IPS DF 6.9 (cell line): ENCODE measurements at places on chromosomes 2 and 18.

- no peak overlapping the region for H3K4me3 ChIP-seq
- no peaks in the 10 kb centered on the region for H3K27me3 ChIP-seq
- no peaks in the 10 kb centered on the region for H3K36me3 ChIP-seq
- H3K27ac ChIP-seq, result no peak overlapping the region
These were observed 28.3 kb upstream of the ICOS start for GRCh38 chr2:203908066-203908796.

DNA sequence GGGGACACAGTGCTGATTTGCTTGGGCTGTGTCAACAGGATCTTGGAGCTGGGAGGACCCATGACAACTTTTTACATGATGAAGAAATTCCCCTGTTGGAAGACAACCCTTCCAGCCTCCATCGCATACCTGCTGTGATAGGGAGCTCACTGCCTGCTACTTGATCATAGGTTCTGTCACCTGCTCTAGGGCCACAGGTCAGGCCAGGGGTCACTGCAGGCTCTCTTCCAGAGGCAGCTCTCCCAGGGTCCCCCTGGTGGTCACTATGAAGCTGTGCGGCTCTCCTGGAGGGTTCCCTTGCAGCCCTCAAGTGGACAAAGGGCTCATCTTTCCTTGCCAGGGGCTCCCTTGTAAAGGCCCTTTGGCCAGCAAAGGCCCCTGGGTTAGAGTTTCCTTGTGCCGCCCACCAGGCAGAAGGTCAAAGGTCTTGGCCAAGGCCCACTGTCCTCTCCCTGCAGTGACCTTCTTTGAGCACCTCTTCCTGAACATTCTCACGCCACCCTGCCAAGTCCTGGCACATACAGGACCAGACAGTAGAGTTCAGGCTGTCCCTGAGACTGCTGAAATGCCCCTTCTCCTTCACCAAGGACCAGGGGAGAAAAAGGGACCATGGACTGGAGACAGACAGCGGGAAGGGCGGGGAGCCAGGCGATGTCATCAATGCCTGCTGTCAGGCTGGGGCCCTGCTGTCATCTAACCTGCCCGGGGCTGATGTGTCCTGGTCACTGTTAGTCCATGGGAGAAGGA, 345.1 kb downstream of the DYSF start:
- no peak overlapping the region for H3K27ac ChIP-seq
- DNase-seq, result peak; percentile 67
- no peak overlapping the region for H3K4me3 ChIP-seq

DNA sequence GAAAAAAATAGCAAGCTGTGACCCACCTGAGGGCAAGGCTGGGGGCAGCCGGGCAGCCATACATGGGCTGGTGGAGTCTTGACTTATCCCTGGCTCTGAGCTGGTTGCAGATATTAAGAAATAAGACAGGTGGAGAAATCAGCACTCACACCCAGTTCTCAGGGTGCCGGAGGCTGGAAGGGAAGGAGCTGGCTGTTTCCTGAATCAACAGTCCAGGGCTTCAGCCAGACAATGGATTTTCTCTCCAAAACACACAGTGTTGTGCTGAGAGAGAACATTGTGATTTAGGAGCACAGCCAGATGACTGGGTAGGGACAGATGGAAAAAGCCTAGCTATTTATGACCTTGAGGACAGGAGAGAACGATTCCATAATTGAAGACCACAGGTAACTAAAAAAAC, 208.8 kb downstream of the LDLRAD4 start:
- H3K4me1 ChIP-seq, result 0 out of 2 replicates have a peak, but pooled peaks cover 2% of the 10 kb centered on the region
- no peaks in the 10 kb centered on the region for H3K36me3 ChIP-seq
- H3K4me3 ChIP-seq, result no peak overlapping the region
- no peak for DNase-seq

GRCh38 chr18:51168960-51169662, 28.4 kb downstream of the MEX3C start:
- no peak overlapping the region for H3K27ac ChIP-seq
- no peaks in the 10 kb centered on the region for H3K36me3 ChIP-seq
- no peak overlapping the region for H3K4me3 ChIP-seq
- H3K4me1 ChIP-seq, result peaks cover 7% of the 10 kb centered on the region
- no peak for DNase-seq
- H3K27me3 ChIP-seq, result no peaks in the 10 kb centered on the region

DNA sequence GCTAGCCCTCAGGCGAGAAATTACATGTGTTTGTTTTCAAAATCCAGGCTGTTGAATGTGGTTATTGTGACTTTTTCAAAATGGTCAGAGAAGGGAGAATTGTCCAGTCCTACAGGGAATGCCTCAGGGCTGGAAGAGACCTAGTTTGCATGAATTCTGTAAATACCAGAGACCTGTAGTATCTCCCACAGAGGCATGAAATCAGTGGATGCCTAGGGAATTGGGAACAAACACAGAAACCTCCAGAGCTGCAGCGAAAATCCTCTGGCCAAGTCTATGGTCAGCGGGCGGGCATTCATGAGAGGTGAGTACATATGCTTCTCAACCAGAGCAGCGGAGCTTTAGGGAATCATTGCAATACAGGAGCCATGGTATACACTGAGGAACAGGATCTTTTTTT, 1596.5 kb upstream of the NXPH2 start:
- no peaks in the 10 kb centered on the region for H3K4me1 ChIP-seq
- no peak for DNase-seq
- no peak overlapping the region for H3K4me3 ChIP-seq
- H3K36me3 ChIP-seq, result no peaks in the 10 kb centered on the region
- H3K27me3 ChIP-seq, result no peaks in the 10 kb centered on the region
- H3K27ac ChIP-seq, result no peak overlapping the region

DNA sequence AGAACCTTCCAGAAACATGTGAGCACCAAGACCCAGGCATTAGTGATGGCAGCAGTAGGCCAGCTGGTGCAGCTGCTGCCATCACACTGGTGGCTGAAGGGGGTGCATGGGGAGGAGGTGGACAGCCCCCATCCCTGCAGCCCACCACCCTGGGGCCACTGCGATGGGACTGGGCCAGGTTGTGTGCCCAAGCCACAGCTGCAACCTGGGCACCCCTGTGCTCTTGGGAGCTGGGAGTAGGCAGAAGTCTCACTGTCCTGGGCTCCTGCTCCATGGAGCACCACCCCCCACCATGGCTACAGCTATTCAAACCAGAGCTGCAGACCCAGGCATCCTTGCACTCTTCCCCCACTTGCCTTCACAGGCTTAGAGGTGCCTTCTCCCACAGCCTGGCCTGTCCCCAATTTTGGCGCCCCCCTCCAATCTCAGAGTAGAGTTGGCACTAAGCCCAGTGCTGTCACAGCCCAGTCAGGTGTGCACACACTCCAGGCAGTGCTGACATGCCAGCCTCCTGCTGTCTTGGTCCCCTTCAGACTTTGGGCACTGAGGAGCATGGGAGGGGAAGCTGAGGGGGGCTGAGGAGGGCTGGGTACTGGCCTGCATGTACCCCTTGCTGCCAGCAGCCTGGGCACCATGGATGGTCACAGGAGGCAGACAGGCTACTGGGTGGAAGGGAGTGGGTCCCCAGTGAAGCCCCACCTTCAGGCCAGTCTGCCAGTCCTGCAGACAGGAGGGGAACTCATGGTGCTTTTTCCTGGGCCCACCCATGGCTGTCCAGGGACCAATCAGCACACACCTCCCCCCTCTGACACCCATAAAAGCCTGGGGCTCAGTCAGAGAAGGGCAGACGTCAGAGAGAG, 67.1 kb downstream of the CYP26B1 start:
- no peaks in the 10 kb centered on the region for H3K4me1 ChIP-seq
- H3K27me3 ChIP-seq, result no peaks in the 10 kb centered on the region
- no peak overlapping the region for H3K4me3 ChIP-seq
- DNase-seq, result no peak

DNA sequence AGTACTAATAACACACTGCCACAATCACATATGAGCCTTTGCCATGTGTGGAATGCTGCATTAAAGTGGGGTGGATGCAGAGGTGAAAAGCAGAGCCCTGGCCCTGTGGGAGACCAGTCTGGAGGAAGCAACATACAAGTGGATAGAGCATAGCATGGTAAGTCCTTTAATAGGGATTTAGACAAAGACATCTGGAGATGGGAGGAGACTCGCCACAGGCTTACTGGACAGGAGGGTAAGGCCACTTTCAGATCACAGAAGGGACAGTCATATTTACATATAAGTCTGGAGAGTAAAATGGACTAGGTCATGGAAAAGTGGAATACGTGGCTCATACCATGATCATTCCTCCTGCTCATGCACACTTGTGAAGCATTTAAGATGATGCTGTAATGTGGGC, 84.3 kb downstream of the PPP1R1C start:
- no peaks in the 10 kb centered on the region for H3K4me1 ChIP-seq
- no peak for DNase-seq
- H3K4me3 ChIP-seq, result no peak overlapping the region
- H3K27ac ChIP-seq, result no peak overlapping the region
- H3K27me3 ChIP-seq, result no peaks in the 10 kb centered on the region

GRCh38 chr2:9663008-9663879, 32.4 kb upstream of the YWHAQ start:
- H3K27ac ChIP-seq, result no peak overlapping the region
- no peak for DNase-seq
- H3K4me1 ChIP-seq, result no peaks in the 10 kb centered on the region

GRCh38 chr2:99679518-99679917, 189.7 kb upstream of the REV1 start:
- no peaks in the 10 kb centered on the region for H3K36me3 ChIP-seq
- no peak for DNase-seq
- no peak overlapping the region for H3K4me3 ChIP-seq
- no peaks in the 10 kb centered on the region for H3K27me3 ChIP-seq
- H3K27ac ChIP-seq, result no peak overlapping the region
- no peaks in the 10 kb centered on the region for H3K4me1 ChIP-seq

- no peak for DNase-seq
- no peaks in the 10 kb centered on the region for H3K4me1 ChIP-seq
- H3K27ac ChIP-seq, result no peak overlapping the region
- no peaks in the 10 kb centered on the region for H3K36me3 ChIP-seq
- H3K27me3 ChIP-seq, result no peaks in the 10 kb centered on the region
These were observed 1405.8 kb downstream of the DPP10 start for GRCh38 chr2:115848192-115848591.

GRCh38 chr18:23384778-23385736, 68.0 kb upstream of the RIOK3 start:
- no peaks in the 10 kb centered on the region; the same call in 1 of the 2 replicates for H3K36me3 ChIP-seq
- H3K4me3 ChIP-seq, result no peak overlapping the region
- peaks cover 1% of the 10 kb centered on the region; the same call in 1 of the 2 replicates for H3K4me1 ChIP-seq

- H3K27ac ChIP-seq, result no peak overlapping the region
- H3K4me3 ChIP-seq, result no peak overlapping the region
- no peaks in the 10 kb centered on the region for H3K4me1 ChIP-seq
- no peaks in the 10 kb centered on the region for H3K27me3 ChIP-seq
- H3K36me3 ChIP-seq, result no peaks in the 10 kb centered on the region
- DNase-seq, result no peak
These were observed 20.1 kb upstream of the MREG start for GRCh38 chr2:216033403-216033802.

DNA sequence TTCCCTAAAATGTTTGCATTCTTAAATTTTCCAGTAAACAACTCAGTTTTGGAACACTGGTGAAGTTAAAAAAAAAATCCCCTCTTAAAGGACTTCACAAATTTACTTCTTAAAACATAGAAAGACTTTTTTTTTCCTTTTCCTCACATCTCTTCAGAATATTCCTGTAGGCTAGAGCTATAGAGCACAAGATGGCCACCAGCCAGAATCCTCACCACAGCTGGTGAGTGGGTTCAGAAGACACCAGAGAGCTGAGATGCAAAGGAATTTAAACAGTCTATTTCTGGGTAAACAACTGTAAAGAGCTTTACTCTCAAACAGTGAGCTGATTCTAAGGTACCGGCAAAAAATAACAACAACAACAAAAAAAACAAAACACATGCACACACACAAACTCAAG, 252.8 kb downstream of the LRP1B start:
- no peak overlapping the region for H3K4me3 ChIP-seq
- no peak overlapping the region for H3K27ac ChIP-seq
- H3K4me1 ChIP-seq, result no peaks in the 10 kb centered on the region
- no peak for DNase-seq
- no peaks in the 10 kb centered on the region for H3K36me3 ChIP-seq

GRCh38 chr2:218877331-218877730, 3.3 kb upstream of the WNT10A start:
- no peak overlapping the region for H3K4me3 ChIP-seq
- peaks cover 96% of the 10 kb centered on the region for H3K27me3 ChIP-seq
- H3K27ac ChIP-seq, result no peak overlapping the region

- H3K27me3 ChIP-seq, result no peaks in the 10 kb centered on the region
- H3K4me1 ChIP-seq, result no peaks in the 10 kb centered on the region
- H3K4me3 ChIP-seq, result no peak overlapping the region
- no peak overlapping the region for H3K27ac ChIP-seq
- H3K36me3 ChIP-seq, result no peaks in the 10 kb centered on the region
- DNase-seq, result no peak
These were observed 85.1 kb downstream of the TMEM131 start for GRCh38 chr2:97910403-97911205.

GRCh38 chr18:45361125-45361851, 254.0 kb upstream of the SLC14A2 start:
- H3K27ac ChIP-seq, result no peak overlapping the region
- H3K4me1 ChIP-seq, result peaks cover 2% of the 10 kb centered on the region
- H3K27me3 ChIP-seq, result no peaks in the 10 kb centered on the region
- DNase-seq, result no peak
- no peaks in the 10 kb centered on the region for H3K36me3 ChIP-seq

GRCh38 chr2:3493615-3494007, 25.7 kb downstream of the ADI1 start:
- H3K4me1 ChIP-seq, result peaks cover 4% of the 10 kb centered on the region
- no peak overlapping the region for H3K27ac ChIP-seq
- no peak overlapping the region for H3K4me3 ChIP-seq
- no peaks in the 10 kb centered on the region for H3K27me3 ChIP-seq

GRCh38 chr2:220144411-220144810, 517.0 kb downstream of the SLC4A3 start:
- H3K27me3 ChIP-seq, result no peaks in the 10 kb centered on the region
- H3K36me3 ChIP-seq, result no peaks in the 10 kb centered on the region
- DNase-seq, result no peak
- no peak overlapping the region for H3K4me3 ChIP-seq
- H3K4me1 ChIP-seq, result no peaks in the 10 kb centered on the region

DNA sequence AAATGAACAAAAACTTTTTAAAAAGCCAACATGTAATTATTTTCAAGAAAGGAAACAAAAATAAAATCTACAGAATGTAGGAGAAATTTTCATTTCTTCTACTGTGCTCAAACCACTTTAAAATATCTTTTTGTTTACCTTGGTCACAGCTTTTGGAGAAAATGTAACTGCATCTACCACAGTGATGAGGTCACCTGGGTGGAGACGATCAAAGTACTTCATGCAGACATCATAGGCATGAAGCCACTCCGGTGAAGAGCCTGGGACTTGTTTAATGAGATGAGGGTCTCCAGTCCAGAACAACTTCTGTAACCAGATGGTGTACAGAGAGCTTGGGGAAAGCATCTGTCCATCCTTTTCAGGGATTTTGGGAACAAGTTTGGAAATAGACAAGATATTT, 285.8 kb downstream of the NBAS start:
- H3K4me1 ChIP-seq, result no peaks in the 10 kb centered on the region
- H3K36me3 ChIP-seq, result no peaks in the 10 kb centered on the region; the same call in 1 of the 2 replicates
- no peak for DNase-seq
- H3K27me3 ChIP-seq, result no peaks in the 10 kb centered on the region
- H3K27ac ChIP-seq, result no peak overlapping the region
- H3K4me3 ChIP-seq, result no peak overlapping the region

GRCh38 chr2:130736487-130736886, 7.6 kb downstream of the GPR148 start:
- no peak for DNase-seq
- H3K27ac ChIP-seq, result no peak overlapping the region
- no peak overlapping the region; the same call in 1 of the 2 replicates for H3K4me3 ChIP-seq
- H3K36me3 ChIP-seq, result no peaks in the 10 kb centered on the region

GRCh38 chr2:120684289-120685065, 51.2 kb upstream of the GLI2 start:
- no peak overlapping the region for H3K4me3 ChIP-seq
- no peak overlapping the region for H3K27ac ChIP-seq
- H3K36me3 ChIP-seq, result no peaks in the 10 kb centered on the region
- H3K4me1 ChIP-seq, result no peaks in the 10 kb centered on the region
- DNase-seq, result no peak
- H3K27me3 ChIP-seq, result no peaks in the 10 kb centered on the region
